Umbilical cord (tissue), 2 donors: ENCODE measurements at places on chromosomes 6 and 20. TPM values are rescaled to one million over a fixed set of nuclear protein-coding genes. Genes with fewer than 3 reads are reported as not detected.

DNA sequence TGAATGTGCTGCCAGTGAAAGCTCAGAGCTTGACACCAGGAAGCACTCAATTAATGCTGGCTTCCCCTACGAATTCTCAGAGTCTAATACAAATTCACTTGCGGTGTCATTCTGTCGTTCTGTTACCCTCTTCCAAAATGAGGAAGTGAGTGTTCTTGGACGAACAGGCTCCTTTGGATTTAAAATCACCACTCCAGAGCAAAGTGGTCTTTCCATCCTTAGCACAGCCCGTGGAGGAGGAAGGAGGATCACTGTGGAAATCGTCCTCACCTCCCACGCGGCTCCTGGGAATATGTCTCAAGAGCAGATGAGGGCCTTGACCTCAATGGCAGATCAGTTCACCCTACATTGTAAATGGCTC is 41.7 kb downstream of the RIOK1 start:
- no peak for DNase-seq

DNA sequence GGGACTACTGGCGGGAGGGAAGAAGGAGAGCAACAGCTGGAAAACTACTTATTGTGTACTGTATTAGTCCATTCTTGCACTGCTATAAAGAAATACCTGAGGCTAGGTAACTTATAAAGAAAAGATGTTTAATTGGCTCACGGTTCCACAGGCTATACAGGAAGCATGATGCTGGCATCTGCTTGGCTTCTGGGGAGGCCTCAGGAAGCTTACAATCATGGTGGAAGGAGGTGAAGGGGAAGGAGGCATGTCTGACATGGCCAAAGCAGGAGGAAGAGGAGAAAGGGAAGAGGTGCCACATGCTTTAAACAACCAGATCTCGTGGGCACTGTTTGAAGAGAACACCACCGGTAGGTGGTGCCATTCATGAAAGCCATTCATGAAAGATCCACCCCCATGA is 67.3 kb downstream of the GMDS start:
- DNase-seq: no peak

Gene CLDN20
- 2.2 TPM for total RNA-seq

- DNase-seq: no peak
Measured at GRCh38 chr6:16438718-16439591, 200.6 kb downstream of the GMPR start.

GRCh38 chr6:108598305-108598863 is 37.7 kb downstream of the FOXO3 start:
- DNase-seq: peak; percentile 76

- no peak for DNase-seq
Measured at GRCh38 chr20:43404878-43405277, 52.8 kb upstream of the SRSF6 start.

DNA sequence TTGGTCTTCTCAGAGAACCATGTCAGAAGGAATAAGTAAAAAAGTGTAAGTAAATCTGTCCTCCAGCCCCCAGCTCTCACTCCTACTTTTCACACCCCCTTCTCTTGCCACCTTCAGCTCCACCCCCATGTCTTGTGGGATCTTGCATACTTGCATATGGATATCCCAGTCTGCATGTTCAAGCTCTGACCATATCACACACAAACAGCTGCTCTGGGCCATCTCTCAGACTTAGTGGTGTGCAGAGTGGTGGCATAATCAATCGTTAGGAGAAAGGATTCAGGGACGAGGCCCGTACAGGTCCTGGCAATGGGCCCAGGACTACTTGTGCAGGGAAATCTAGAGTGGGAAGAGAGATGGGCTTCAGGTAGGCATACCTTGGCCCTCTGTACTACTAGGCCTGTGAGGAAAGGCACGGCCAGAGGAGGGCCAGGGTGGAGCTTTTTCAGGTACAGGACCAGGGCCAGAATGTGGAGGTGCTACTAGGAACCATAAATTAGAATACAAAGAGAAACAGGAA is 112.0 kb upstream of the SGK1 start:
- no peak for DNase-seq

Gene MMP24OS
- total RNA-seq: 28.4 TPM
